ENCODE measurements at places on chromosomes 7 and 10.

DNA sequence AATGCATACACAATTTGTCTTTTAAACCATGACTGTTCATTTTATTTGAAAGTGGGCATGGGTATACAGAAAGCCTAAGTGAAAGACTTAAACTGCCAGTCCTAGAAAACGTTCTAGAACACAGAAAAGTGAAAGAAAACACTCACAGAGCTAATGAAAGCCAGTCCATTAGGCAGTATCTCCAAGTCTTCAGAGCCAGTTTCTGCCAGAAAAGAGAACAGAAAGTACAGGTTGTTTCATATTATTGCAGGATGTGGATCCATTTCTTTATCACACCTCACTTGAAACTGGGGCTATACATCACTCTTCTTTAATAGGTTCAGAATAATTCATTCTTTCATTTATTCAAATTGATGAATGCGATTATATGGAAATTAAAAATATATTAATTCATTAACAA is 7.7 kb downstream of the PON1 start:
- no peak for DNase-seq

GRCh38 chr7:128692623-128693270 is 20.7 kb downstream of the GARIN1A start:
- DNase-seq = no peak

DNA sequence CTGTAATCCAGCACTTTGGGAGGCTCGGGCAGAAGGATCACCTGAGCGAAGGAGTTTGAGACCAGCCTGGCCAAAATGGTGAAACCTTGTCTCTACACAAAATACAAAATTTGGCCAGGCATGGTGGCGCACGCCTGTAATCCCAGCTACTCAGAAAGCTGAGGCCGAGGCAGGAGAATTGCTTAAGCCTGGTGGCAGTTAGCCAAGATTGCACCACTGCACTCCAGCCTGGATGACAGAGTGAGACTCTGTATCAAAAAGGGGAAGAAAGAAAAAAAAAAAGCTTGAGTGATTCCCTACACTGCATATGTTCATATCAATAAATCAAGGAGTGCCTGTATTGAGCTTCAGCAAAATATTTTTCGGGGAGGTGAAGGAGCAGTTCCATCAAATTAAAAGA is 45.8 kb upstream of the SRRM3 start:
- DNase-seq = no peak

GRCh38 chr10:30542895-30543288 is 86.7 kb downstream of the LYZL2 start:
- DNase-seq = no peak

GRCh38 chr10:131142517-131143380 is 168.8 kb downstream of the TCERG1L start:
- no peak for DNase-seq

DNA sequence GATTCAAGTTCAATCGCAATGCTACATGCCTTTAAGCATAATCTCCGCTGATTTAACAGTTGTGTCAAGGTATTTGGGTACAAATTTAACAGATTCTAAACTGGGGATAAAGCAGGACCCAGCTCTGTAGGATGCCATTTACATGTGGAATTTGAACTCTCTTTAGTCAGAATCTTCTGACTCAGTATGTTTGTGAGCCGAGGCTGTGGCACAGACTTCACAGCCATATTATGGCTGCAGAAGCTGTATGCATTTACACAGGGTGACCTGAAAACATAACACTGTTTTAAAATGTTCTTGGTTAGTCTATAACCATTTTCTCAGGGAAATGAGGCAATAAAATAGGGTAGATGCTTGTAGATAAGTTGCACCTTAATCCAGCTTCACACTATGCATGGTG is 8.7 kb downstream of the PDLIM1 start:
- no peak for DNase-seq

- no peak for DNase-seq
These were observed 5.9 kb downstream of the PIK3CG start for GRCh38 chr7:106870983-106871410.

DNA sequence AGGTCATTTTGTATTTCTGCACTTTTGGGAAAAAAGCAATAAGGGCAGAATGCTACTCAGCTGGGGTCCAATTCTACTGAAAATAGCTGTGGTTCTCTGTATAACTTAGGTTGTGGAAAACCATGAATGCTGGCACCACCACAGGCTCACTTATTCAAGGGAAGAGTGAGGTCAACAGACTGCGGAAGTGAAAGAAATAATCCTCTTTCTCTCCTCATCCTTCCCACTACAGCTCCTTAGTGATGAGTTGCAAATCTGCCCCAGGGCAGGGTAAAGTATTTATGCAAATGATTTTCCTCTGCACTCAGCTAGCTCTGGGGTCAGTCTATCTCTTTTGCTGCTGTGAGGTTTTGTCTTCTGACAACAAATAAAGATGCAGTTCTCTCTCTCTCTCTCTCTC is 74.1 kb upstream of the PTPRZ1 start:
- DNase-seq = no peak

Data from hematopoietic multipotent progenitor cell treated with erythropoietin and hydrocortisone succinate and interleukin-3 and kit ligand, for 15 days (in vitro differentiated cells).